ENCODE measurements at places on chromosomes 1 and 21.

DNA sequence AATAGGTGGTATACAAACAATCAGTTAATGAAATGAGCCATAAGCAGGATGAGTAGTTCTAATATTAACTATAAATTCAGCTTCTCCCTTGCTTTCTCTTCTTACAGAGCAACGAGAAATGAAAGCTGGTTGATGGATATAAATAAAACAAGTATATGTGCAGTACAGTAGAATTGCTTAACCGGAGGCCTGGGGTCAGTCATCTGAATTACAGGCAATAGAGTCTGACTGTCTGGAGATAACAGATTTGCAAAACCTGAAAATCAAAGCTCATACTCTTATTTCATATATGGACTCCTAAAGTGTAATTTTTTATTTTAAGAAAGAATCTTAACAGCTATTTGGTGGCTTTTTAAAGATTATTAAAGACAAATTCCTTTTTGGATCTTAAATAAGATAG lies 43.1 kb upstream of the SGIP1 start:
- no peak for DNase-seq

- DNase-seq, result no peak
Observed at GRCh38 chr21:42453224-42453985, 42.6 kb downstream of the RSPH1 start.

DNA sequence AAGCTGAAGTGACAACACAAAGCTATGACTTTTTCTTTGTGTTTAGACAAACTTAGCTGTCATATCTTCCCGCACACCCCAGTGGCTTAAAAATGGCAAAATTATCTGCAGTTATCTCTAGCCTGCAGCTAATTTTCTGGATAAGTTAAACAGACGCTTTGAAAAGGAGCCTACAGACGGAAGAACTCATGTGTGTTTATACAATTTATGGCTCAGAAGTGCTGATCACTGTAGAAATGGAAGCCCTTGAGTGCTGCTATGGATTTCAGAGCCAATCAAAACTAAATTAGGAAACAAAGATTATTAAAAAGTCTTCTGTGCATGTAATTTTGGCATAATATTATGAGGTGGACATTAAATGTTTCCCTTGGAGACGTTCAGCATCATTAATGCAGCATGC lies 11.6 kb downstream of the NTNG1 start:
- DNase-seq, result no peak

DNA sequence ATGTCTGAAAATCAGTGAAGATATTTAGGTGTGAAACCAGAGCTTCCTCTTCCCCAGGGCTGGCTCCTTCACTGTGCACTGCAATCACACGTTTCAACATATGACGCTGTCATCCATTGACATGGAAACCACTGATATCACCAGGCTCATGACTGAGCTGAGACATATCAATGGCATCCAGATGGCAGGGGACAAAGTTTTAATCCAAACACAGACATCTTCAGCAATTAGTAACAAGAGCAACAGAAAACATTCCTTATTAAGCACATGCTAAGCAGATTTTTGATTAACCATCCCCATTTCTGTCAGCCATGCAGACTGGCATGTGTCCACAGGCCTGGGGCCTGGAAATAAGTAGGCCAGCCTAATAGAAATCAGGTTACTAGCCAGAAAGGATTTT lies 108.0 kb upstream of the ADAR start:
- no peak for DNase-seq

DNA sequence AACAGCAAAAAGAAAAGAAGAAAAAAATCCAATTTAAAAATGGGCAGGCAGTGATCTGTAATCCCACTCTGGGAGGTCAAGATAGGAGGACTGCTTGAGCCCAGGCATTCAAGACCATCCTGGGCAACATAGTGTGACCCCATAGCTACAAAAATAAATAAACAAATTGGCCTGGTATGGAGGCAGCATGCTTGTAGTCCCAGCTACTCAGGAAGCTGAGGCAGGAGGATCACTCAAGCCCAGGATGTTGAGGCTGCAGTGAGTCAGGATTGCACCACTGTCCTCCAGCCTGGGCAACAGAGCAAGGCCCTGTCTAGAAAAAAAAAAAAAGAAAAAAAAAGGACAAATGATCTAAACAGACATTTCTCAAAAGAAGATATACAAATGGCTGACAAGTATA lies 99.6 kb downstream of the EIF4G3 start:
- DNase-seq, result no peak

DNA sequence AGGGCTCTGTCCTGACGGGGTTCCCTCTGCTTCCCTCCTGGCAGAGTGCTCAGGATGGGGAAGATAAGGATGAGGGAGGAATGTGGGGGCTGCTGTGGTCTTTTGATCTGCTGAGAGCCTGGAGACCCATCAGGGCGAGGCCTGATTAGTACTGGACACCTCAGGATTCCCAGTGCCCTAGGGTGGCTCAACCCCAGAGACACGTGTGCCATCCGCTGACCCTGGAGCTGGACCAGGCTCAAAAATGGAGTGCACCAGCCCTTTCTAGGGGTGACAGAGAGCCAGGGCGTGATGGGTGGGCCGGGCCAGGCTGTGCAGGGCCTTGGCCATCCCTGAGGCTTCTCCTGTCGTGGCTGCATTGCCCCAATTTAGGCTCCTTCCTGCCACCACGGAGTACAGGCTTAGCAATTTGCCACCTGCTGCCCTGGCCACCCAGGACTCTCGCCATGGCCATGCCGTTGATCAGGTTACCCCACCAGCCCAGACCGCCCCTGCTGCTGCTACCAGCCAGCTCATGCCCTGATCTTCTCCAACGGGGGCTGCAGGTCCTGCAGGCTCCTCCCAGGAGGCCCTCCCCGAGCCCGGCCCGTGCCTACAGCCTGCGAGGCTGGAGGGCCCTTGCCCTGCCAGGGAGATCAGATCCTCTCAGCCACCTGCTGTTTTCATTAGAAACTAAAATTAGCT lies 9.5 kb downstream of the WNT4 start:
- DNase-seq, result no peak

GRCh38 chr21:17513214-17514123 lies 626 bp downstream of the CXADR start:
- DNase-seq, result peak; percentile 55

DNA sequence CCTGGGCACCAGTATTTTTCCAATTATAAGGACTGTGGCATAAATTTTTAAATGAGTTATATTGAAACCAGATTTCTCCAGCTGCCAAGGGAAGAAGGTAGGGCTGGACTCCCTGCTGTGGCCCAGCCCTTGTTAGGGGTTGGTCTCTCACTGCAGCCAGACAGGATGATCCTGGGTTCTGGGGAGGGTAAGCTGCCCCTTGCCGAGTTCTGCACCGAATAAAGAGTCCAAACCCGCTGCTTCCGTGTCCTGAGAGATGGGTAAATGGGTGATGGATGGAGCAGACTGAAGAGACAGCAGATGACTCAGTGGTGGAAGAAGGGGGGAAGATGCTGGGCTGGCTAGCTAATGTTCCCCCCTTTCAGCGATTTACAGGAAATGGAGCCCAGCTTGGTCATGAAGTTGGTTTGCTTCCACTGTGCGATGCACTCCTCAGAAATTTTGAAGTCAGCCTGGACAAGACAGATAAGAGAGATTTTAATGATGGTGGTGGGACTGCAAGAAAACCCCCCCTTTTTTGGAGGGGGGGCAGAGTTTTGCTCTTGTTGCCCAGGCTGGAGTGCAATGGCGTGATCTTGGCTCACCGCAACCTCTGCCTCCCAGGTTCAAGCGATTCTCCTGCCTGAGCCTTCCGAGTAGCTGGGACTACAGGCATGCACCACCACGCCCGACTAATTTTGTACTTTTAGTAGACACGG lies 41.4 kb downstream of the YARS1 start:
- no peak for DNase-seq

DNA sequence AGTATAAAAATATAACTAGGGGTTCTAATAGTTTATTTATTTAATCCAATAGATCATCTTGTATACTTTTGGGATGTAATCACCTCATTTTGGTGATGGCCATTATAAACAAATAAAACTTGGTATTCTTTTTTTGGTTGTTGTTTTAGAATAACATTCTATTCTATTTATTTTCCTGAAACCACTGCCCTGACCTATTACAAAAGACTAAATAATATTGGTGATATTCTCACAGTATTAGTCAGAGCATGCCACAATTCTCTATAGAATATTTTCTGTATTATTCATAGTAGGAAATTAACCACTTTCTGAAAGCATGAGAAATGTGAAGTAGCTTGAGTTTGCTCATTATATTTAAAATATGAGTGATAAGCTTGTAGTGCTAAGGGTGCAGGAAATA lies 54.1 kb upstream of the LRRC7 start:
- peak; percentile 16 for DNase-seq

DNA sequence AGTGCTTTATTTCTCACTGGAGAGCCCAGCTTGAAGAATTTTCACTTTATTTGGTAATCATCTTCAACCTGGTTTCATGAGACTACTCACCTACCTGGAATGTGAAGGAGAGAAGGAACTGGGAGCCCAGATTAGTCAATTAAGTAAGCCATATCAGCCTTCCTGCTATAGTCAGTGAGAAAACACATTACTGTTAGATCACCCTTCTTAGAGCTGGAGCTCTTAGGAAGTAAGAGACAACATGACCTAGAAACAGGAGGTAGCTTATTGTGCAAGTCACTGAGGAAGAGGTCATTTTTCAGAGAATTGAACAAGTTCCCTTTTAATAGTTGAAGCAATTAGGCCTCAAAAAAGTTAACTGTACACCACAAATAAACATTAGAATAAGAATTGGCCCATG lies 49.2 kb upstream of the TEKT2 start:
- DNase-seq, result peak; percentile 53

DNA sequence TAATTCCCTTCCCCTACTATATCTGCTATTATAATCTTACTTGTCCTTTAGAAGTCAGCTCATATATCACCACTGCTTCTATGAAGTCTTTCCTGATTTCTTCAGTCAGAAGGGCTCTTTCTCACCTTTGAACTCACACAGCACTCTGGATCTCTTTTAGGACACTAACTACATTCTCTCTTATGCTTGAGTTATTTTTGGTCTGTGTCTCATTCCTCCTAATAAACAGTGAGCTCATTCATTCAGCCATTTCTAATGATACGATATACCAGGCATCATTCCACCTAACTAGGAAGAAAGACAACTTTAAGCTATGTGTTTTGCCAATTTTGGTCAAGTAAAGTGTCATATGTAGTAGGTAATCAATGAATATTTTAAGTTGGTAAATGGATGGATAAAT lies 1.2 kb upstream of the STYXL2 start:
- DNase-seq, result no peak

- DNase-seq, result no peak
Observed at GRCh38 chr1:161287482-161288054, 22.2 kb downstream of the MPZ start.

DNA sequence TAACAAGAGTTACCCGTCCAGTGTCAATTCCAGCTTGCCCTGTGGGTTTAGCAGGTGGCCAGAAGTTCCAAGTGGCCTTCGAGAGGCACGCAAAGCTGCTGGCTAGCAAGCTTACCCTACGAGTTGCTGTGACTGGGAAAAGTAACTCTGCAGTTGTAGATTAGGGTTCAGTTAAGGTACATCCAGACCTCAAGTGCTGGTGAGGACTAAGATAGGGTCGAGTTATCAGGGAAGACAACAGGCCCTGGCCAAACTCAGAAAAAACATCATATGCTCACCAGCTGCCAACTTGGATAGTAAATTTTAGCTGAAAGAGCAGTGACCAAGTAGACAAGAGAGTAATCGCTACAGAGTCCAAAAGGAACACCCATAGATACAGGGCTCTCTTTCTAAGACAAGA lies 27.7 kb upstream of the LRRC7 start:
- no peak for DNase-seq

GRCh38 chr1:212691561-212692071 lies 8.0 kb downstream of the BATF3 start:
- no peak for DNase-seq

- DNase-seq, result no peak
Observed at GRCh38 chr1:201900476-201900875, 11.8 kb downstream of the SHISA4 start.

- no peak for DNase-seq
Observed at GRCh38 chr1:55685560-55685959, 470.4 kb upstream of the USP24 start.

- DNase-seq, result no peak
Observed at GRCh38 chr21:44947930-44948331, 8.1 kb downstream of the SLX9 start.

- DNase-seq, result no peak
Observed at GRCh38 chr1:221751226-221751887, 9.5 kb upstream of the DUSP10 start.

DNA sequence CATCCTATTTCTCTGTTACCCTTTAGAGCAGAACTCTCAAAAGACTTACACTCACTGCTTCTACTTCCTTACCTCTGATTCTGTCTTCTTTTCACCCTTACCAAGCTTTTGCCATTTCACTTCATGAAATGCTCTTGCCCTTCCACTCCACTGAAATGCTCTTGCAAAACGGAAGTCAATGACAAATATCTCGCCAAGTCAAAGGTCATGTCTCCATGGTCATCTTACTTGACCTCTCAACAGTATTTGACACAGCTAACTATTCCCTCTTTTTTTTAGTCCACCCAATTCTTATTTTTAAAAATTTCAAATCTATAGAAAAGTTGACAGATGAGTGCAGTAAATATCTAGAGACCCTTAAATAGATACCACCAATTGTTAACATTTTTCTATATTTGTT lies 107.7 kb downstream of the OLFML2B start:
- DNase-seq, result no peak

- DNase-seq, result no peak
Observed at GRCh38 chr1:163290025-163290640, 31.6 kb upstream of the NUF2 start.

DNA sequence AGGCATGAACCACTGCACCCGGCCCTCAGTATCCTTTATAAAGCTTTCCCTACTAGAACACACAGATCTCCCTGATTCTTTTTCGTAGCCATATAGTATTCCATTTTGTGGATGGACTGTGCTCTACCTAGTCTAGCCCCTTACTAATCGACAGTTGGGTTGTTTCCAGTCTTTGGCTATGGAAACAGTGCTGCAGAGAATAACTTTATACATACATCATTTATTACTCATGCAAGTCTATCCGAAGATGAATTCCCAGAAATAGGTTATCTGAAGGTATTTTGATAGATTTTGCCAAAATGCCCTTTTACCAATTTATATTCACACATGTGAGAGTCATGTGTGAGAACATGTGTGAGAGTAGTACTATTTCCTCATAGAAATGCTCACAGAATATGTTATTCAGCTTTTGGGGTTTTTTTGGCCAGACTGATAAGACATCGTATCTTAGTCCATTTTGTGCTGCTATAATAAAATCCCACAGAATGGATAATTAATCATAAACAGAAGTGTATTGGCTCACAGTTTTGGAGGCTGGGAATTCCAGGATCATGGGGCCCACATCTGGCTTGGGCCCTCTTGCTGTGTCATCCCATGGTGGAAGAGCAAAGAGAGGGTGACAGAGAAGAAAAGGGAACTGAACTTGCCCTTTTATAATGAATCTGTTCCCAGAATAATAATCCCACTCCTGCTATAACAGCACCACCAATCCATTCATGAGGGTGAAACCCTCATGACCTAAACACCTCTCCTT lies 17.3 kb upstream of the FGR start:
- DNase-seq, result no peak

- peak; percentile 35 for DNase-seq
Observed at GRCh38 chr1:51753969-51754368, 124.6 kb downstream of the NRDC start.

DNA sequence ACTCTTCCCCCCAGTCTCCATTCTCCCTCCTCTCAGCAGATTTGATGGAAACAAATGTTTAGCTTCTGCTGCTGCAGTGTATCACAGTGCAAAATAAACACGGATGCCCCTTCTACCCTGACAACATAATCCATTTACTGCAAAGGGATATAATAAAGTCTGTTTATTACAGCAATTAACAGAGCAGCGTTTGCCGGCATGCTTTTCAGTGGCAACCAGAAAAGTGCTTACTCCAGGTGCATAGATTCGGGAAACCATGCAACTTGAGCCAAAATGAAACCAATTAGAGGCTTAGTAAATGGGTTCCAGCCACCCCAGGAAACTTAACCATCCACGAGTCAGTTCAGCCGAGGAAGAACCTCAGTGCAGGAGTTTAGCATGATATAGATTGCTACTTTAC lies 12.9 kb upstream of the LEMD1 start:
- no peak for DNase-seq
